Stimulated activated naive CD4-positive, alpha-beta T cell treated with Interleukin-2 at 50 U/mL for 16 hours (primary cell): ENCODE measurements at places on chromosomes 4 and X.

DNA sequence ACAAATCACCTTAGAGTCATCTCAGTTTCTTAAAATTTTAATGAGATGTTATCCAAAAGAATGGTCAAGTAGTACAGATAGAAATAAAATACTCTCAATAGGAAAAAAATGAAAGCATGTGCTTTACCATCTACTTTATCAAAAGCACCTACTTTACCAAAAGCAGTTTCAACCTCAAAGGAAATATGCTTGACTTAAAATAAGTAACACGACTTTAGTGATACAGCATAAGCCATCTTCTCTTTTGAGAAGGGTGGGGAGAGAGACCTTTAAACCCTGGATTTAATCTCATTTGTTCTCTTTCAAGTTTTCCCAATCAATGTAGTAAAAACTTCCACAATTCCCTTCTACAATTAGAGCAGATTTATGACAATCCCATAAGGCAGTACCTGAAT is 26.5 kb downstream of the OTUD4 start:
- no peak for DNase-seq

GRCh38 chr4:170089274-170089667 is 485 bp downstream of the AADAT start:
- no peak for DNase-seq

DNA sequence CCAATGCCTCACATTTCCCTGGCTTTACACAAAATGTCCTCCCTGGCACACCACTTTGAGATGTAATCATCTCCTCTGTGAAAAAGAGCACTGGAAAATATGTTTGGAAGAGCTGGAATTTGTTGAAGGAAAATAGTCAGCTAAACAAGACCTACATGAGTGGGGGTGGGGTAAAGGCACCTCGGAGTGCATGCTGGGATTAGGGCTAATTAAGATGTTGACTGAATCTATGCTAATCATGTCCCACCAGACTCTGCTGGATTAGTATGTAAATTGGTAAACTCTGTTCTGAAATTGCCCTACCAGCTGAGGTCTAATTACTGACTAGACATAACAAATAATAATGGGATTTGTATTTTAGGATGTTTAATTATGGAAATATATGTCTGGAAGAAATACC is 46.8 kb upstream of the MID1 start:
- DNase-seq: no peak

GRCh38 chrX:72031634-72032033 is 100.1 kb downstream of the RTL5 start:
- DNase-seq: no peak

- no peak for DNase-seq
Measured at GRCh38 chr4:178196751-178197374, 754.6 kb upstream of the AGA start.

GRCh38 chr4:7626531-7626930 is 191.8 kb upstream of the PSAPL1 start:
- no peak for DNase-seq

GRCh38 chr4:182938205-182938645 is 21.0 kb upstream of the DCTD start:
- peak; percentile 60 for DNase-seq

DNA sequence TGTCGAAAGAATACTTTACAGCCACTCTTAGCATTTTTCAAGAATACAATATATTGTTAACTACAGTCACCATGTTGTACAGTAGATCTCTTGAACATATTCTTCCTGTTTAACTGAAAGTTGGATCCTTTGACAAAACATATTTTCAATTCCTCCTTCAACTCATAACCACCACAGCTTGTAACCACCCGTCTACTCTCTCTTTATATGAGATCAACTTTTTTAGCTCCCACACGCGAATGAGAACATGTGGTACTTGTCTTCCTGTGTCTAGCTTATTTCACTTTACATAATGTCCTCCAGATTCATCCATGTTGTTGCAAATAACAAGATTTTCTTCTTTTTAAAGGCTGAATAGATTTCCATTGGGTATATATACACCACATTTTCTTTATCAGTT is 338.3 kb upstream of the IGFBP7 start:
- no peak for DNase-seq

- DNase-seq: no peak
Measured at GRCh38 chr4:71732706-71733105, 51.2 kb downstream of the GC start.

- peak; percentile 75 for DNase-seq
Measured at GRCh38 chrX:154398668-154399526, 720 bp downstream of the RPL10 start.

DNA sequence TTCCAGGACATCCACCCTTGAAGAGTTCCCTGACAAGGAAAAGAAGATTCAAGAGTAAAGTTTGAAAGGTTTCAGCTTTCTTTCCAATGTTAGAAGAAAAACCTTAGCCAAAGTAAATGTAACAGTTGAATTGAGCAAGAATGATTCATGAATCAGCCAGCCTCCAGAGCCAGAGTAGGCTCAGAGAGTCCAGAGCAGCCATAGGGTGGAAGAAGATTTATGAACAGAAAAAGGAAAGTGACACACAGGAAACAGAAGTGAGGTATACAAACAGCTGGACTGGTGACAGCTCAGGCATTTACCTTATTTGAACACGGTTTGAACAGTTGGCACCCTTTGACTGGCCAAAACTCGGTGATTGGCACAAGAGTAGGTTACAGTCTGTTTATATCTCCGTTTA is 63.2 kb downstream of the QDPR start:
- DNase-seq: no peak

GRCh38 chr4:8082517-8083055 is 76.0 kb downstream of the ABLIM2 start:
- DNase-seq: no peak

DNA sequence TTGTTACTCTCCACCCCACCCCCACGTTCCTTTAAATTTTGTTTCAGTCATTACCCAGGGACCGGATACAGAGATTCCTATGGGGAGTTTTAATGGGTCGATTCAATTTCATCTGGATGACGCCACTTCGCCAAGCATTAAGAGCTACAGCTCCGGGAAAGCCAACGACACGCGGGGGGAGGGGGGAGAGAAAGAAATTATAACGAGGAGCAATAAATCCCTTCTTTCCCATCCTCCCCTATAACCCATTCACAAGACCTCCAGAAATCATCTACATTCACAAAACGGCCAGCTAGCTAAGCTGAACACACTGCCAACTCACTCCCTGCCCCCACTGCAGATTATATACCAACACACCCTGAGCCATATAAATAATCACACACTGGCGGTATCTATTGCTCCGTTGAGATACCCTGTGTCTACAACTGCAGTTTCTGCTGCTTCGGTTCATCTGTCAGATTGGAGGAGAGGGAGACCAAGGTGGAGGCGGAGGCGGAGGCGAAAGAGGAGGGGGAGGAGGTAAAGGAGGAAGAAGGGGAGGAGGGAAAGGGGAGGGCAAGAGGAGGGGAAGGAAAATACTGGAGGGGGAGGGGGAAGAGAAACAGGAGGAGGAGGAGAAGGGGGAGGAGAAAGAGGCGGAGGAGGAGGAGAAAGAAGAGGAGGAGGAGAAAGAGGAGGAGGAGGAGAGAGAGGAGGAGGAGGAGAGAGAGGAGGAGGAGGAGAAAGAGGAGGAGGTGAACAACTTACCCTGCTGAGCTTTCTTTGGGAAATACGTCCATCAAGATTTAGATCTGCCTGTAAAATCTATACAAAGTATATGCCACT is 113.9 kb upstream of the VAMP7 start:
- no peak for DNase-seq

DNA sequence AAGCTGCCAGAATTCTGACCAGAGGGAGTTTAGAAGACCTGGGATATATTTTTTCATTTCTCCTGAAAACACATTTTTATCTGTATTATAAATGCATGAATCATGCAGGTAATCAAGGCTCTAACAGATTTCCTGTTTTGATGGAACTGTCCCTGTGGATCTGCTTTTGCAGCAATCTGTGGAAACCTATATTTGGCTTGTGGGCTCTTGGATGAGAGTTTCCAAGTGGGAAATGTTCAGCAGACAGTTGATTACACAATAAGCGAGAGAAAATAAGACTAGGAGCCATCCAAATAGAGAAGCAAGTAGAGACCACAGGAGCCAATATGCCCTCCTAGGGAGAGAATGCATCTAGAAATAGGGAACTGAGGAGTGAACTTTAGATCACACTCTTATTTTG is 105.0 kb downstream of the NDST3 start:
- no peak for DNase-seq

- DNase-seq: no peak
Measured at GRCh38 chrX:153764786-153765137, 713 bp downstream of the PLXNB3 start.

- DNase-seq: peak; percentile 39
Measured at GRCh38 chr4:128862608-128863311, 53.3 kb downstream of the JADE1 start.

- no peak for DNase-seq
Measured at GRCh38 chrX:19403696-19404095, 60.0 kb downstream of the PDHA1 start.

GRCh38 chrX:96985046-96985445 is 101.3 kb downstream of the RPA4 start:
- no peak for DNase-seq

GRCh38 chr4:173527103-173527891 is 2.7 kb downstream of the HAND2 start:
- no peak for DNase-seq

DNA sequence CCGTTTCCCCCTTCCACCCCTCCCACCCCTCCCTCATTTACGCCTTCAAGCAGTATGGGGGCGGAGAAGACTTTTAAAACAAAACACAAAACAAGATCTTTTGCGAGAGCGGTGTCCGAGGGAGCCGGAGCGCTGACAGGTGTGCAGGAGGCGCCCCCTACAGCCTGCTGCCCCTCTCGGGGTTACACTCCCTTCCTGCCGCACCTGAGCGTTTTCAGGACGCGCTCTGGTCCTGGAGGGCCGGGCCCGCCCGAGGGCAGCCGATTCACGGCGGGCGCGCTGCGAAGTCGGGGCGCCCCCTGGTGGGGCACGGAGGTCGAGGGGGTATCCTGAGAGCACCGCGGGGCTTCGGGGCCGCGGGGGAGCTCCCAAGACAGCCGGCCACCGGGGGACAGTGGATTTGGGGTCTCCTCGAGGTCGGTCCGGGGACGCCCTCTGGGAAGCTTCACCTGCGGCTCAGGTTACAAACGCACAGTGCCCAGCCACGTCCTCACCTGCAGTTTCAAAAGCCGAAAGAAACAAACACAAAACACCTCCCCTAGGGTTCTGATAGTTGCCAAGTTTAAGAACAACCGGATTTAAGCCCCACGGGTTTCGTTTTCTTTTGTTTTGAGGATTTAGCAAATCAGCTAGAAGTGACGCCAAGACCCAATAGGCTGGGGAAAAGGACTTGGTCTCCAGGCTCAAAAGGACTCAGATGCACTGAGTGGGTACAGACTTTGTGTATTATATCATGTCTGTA is 8.0 kb upstream of the NEUROG2 start:
- DNase-seq: peak; percentile 57

GRCh38 chrX:134650701-134651100 is 7.6 kb downstream of the PLAC1 start:
- no peak for DNase-seq

DNA sequence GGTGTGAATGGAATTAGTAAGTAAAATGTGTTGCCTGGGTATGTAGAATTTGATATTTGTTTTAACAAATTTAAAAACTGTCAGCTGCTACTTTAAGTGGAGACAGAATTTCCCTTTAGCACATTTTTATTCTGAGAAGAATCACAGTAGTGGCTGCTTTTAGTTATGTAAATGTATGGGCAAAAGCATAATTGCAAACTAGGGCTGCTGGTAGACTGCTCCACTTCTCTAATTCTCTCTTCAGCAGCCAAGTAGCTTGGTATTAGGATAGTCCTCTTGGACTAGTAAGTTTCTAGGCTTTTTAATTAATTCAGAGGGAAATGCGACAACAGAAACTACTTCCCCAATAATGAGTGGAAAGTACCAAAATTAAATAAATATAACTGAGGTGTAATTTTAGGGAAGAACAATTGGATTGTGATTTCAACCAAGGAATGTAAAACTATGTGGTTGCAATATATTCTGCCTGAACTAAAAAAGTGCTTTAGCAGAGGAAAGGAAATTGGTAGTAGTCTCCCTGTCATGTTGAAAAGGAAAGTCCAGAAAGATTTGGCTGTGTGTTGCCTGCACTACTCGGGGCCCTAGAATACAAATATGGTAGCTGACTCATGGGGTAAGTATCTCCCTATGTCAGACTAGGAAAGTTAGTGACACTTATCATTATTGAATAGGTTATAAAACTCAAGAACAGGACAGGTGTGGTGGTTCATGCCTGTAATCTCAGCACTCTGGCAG is 9.2 kb upstream of the EIF4E start:
- DNase-seq: no peak

- DNase-seq: peak; percentile 33
Measured at GRCh38 chrX:19372170-19372546, 28.4 kb downstream of the PDHA1 start.

DNA sequence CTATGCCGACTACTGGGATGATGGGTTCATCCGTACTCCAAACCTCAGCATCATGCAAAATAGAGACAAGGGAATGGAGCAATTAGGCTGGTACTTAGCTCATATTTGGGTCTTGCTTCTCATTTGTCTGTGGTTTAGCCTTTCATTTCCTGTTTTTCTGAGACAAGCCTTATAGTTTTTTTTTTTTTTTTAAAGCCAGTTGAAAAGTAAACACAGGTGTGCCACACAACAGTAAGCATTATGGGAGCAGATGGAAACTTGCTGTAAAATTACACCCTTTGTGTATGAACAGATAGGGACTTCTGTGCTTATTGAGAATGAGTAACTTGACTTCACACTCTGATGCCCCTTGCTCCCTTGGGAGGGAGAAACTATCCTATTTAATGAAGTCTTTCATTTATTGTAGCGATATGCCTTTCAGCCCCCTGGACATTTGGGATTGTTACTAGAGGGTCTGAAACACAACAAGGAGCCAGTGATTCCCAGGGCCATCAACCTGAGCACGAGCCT is 13.7 kb downstream of the RASSF6 start:
- no peak for DNase-seq

- no peak for DNase-seq
Measured at GRCh38 chrX:8048466-8048865, 121.3 kb upstream of the PNPLA4 start.

- DNase-seq: no peak
Measured at GRCh38 chr4:158302076-158302866, 92.0 kb downstream of the TMEM144 start.

DNA sequence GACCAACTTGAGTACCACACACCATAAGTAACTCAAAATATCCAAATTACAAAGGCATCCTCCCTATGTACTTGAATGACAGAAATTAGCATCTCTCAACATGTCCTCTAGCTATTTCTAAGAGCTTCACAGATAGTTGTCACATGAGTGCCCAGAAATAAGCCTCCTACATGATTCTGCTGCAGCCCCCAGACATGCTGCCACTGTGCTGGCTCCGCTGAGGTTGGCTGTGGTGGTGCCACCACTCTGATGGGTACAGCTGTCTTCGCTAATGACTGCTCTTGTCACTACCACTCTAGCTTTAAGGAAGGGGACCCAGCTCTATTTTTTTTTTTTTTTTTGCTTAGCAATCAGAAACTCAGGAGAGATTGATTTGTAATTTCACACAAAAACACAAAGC is 256.0 kb downstream of the GRXCR1 start:
- no peak for DNase-seq

DNA sequence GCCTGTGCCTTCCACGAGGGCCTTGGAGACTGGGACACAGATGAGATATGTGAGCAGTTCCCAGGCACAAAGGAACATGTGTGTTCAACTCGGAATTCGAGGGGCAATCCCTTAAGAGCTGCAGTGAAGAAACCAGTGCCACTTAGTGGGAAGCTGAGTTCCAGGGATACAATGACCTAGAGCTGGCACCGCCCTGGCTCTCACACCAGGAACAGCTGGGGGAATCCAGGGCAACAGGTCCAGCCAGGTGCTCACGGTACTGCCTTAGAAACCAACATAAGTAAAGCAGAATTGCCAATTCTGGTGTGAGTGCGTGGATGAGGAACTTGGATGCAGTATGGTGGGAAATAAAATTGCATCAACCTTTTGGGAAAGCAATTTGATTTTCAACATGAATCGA is 122.9 kb downstream of the AFAP1 start:
- DNase-seq: no peak
